ENCODE measurements at places on chromosomes 13 and 19.
A peak's percentile ranks its signal among the peaks of the same experiment; 100 is the strongest.

- no peak for DNase-seq
Measured at GRCh38 chr13:76879203-76879882, 6.9 kb downstream of the KCTD12 start.

DNA sequence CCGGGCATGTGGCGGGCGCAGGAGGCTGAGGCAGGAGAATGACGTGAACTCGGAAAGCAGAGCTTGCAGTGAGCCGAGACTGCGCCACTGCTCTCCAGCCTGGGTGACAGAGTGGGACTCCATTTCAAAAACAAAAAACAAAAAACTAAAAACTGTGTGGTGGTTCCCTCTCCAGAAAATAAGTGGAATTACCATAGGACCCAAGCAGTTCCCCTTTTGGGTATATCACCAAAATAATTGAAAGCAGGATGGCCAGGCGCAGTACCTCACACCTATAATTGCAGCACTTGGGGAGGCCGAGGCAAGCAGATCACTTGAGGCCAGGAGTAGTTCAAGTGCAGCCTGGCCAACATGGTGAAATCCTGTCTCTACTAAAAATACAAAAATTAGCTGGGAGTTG is 15.7 kb upstream of the LDLR start:
- no peak for DNase-seq

GRCh38 chr19:47124937-47125668 is 5.5 kb upstream of the SAE1 start:
- DNase-seq: peak; percentile 67

DNA sequence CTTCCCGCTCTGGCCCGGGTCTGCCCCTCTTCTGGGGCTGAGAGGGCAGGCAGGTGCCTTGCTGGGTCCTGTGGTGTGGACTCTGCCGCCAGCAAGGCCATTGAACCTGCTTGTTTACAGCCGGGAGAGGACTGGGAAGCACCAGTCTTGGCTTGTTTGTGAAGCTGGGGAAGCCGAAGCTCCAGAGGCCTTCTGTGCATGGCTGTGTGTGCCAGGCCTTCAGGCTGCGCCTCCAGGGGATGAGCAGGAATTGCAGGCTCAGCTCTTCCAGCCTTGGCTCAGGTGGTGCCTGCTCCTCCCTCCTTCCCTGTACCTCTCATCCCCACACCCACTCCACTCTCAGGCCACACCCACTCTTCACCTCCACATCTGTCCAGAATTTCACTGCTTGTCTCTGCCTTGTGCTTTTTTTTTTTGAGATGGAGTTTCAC is 17.5 kb downstream of the NDUFB7 start:
- DNase-seq: peak; percentile 51

- DNase-seq: peak; percentile 68
Measured at GRCh38 chr19:35592226-35592625, 6.3 kb downstream of the PMIS2 start.

DNA sequence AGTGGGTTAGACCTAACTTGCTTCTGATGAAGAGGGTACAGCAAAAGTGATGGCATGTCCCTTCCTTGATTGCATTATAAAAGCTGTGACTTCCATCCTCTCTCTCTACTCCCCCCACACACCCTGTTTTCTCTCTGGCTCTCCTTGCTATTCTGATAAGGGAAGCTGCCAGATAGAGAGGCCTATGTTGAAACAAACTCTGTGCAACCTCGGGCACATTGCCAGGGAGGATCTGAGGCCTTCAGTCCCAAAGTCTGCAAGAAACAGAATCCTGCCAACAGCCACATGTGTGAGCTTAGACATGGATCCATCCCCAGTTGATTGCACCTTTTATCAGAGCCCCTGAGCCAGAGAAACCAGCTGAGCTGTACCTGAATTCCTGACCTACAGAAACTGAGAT is 44.8 kb upstream of the ARGLU1 start:
- no peak for DNase-seq

- DNase-seq: no peak
Measured at GRCh38 chr13:90866006-90866405, 481.5 kb upstream of the MIR17HG start.

GRCh38 chr13:100129605-100130004 is 40.7 kb downstream of the PCCA start:
- no peak for DNase-seq

DNA sequence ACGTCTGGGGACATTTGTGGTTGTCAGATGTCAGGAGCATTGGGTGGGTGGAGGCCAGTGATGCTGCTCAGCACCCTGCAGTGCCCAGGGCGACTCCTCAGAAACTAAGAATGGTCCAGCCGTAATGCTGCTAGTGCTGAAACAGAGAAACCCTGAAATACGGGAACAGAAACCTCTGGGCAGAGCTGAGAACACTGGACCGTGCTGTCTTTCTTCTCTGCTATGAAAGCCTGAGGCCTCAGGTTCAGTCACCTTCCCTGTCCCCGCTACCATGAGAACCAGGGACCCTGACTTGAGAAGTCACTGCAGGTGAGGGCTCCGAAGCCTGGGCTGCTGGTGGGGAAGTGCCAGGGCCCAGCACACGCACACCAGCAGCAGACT is 13.4 kb downstream of the CAPS start:
- no peak for DNase-seq

DNA sequence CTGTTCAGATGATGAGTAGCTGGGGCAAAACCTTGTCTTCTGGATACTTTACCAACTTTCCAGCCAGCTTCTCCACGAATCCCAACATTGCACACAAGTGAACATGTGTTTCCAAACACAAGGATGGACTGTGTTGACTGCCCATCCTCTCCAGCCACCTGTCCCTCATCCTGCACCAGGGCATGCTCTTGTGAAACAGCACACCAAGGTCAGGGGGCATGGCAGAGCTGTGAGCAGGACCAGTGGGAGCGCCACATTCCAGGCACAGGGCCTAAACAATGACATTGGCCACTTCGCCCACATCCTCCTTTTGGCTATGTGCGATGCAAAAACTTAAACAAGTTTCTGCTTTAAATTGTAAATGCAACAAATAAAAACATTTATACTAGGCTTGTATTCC is 105.5 kb downstream of the IRS2 start:
- no peak for DNase-seq

DNA sequence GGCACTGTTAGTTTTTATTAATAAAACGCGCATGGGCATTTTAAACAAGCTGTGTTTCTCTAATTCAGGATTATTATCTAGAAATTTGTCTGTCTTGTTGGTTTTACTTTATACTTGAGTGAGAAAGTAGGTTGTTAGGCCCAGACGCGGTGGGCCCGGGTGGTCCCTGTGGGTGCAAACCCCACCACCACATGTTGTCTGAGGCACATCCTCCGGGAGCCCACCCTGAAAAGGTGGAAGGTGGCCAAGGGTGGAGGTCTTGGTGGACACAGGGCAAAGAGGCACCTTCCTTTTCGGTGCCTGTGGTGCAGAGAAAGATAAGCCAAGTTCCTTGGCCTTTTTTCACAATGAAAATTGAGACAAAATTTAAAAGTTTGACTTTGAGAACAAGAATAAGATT is 16.6 kb downstream of the ATP4B start:
- DNase-seq: no peak

- DNase-seq: peak; percentile 30
Measured at GRCh38 chr19:21947775-21948174, 63.0 kb downstream of the ZNF208 start.

DNA sequence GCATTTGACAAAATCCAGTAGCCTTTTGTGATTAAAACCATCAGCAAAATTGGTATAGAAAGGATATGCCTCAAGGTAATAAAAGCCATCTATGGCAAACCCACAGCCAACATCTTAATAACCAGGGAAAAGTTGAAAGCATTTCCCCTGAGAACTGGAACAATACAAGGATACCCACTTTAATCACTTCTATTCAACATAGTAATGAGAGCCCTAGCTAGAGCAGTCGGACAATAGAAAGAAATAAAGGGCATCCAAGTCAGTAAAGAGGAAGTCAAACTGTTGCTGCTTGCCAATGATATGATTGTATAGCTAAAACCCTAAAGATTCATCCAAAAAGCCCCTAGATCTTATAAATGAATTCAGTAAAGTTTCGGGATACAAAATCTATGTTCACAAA is 1510.3 kb downstream of the PCDH9 start:
- no peak for DNase-seq

DNA sequence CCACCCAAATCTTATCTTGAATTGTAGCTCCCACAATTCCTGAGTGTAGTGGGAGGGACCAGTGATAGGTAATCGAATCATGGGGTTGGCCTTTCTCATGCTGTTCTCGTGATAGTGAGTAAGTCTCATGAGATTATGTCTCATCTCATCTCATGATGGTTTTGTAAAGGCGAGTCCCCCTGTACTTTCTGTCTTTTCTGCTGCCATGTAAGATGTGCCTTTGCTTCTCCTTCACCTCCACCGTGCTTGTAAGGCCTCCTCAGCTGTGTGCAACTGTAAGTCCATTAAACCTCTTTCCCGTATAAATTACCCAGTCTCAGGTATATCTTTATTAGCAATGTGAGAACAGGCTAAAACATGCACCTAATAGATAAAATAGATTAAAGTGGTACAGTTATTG is 756.4 kb upstream of the SLITRK5 start:
- no peak for DNase-seq

GRCh38 chr19:47179653-47180310 is 49.1 kb downstream of the SAE1 start:
- no peak for DNase-seq

GRCh38 chr13:30774214-30774730 is 38.9 kb downstream of the ALOX5AP start:
- no peak for DNase-seq

DNA sequence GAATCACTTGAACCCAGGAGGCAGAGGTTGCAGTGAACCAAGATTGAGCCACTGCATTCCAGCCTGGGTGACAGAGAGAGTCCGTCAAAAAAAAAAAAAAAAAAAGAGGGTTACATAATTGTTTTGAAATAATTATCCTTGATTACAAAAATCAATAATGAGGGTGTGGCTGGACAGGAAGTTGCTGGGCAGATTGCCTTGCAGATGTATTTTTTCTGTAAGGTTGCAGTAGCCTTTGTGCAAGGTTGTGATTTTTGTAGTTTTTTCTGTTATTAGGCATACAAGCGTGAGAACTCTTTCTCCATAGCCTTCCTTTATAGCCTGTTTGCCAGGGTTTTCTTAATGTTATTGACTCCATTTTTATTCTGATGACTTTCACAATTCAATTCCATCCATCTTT is 40.7 kb upstream of the SIN3B start:
- DNase-seq: no peak

DNA sequence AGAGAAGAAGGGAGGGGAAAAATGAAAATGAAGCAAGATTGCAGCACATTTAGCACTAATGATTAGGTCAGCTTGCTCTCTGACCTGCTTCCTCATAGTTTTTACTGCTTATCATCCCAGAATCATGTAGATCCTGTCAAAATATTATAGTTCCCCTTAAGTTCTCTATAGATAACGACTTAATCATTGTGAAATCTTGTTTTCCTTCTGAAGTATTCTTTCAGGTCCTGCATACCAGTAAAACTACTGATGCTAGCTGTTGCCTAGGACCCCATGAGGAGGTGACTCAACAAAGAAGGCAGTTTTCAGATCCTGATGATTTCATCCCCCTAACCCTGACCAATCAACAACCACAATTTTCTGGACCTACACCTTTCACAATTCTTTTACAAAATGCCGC is 1131.7 kb downstream of the SLITRK5 start:
- DNase-seq: no peak
